Activated CD4-positive, alpha-beta T cell treated with anti-CD3 and anti-CD28 coated beads, Interleukin-2, amount 50 U/mL, for 1 hour (primary cell): ENCODE measurements at places on chromosomes 5 and 9.

- no peak for DNase-seq
These were observed 9.6 kb downstream of the DCP2 start for GRCh38 chr5:112986224-112986623.

DNA sequence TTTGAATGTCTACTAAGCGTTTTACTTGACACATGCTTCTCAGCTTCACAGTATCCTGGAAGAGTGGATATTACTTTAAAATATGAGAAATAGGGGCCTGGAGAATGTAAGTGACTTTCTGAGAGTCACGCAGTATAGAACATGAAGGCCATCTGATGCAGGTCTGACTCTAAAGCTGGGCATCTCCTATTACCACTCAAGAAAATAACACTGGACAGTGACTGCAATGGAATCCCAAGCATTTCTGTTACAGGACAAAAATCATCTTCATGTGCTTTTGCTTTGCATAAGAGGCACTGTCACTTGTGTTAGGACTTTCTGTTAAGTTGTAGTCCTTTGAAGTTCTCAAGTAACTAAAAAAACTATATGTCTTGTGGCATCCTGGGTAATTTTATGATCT lies 335.5 kb downstream of the FBXL7 start:
- no peak for DNase-seq

DNA sequence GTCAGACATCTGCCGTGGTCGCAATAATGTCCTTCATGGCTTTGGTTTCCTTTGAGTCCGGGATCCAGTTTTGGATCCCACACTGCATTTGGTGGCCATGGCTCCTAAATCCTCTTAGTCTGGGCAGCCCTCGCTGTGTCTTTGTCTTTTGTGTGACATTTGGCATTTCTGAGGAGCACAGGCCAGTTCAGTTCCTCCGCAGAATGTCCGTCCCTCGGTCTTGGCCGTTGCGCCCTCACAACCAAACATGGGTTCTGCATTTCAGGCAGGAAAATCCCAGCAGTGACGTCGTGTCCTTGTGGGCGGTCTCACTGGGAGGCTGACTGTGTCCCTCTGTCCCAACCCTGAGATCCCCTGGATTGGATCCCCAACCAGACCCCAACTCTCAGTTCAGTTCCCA lies 172.9 kb upstream of the PPP1R26 start:
- no peak for DNase-seq

DNA sequence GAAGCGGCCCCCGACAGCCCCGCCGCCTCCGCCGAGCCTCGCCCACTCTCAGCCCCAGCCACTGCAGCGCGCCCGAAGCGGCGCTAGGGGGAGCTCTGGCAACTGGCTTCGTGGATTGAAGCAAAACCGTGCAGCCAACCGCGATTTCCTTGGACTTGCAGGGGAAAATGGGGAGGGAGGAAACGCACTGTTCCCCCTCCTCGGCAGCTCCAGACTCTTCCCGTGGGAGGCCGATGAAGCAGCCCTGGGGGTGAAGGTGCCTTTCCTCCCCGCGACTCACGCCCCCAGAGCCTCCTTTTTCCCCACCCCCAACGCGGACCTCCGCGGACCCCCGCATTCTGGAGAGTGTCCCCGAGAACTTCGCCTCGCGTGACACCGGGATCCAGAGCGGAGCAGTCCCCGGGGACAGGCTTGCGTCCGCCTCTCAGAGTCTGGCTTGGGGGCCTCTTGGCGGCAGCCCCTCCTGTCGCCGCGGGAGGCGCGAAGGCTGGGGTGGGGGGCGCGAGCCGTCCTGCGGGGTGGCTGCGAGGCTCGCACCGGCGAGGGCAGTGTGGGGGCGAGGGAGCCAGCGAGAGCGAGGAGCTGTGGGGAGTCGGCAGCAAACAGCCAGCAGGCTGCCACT lies 3.8 kb downstream of the IER5L start:
- peak; percentile 82 for DNase-seq

DNA sequence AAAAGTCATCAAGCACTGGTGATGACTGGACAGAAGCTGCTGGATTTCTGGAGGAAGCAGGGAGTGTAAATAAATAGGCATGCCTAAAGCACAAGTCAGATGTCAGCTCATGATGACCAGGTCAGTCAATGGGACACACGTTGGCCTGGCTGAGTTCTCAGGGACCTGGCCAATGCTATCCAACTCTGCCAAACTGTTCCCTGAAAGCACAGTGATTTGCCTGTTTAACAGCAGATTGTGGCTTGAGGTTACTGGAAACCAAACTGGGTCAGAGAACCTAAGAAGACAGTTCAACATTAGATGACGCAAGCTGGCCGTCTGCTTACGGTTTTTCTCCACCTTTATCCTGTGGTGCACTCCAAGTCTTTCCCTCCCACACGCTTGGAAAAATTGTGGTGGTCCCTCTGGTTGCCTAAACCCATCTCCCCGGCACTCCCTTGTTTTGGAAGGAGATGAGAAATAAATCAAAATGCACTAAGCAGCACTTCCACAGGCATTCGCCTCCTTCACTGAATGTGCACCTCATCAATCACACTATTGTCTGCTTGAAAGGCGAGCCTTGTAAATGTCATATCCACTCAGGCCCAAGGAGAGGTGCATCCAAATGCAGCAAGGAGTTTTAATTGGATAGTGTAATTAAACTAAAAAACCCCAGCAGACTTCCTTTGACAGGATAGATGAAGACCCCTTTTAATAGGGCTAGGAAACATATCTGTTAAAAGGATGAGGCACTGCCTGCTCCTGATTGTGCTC lies 199.4 kb downstream of the GAPVD1 start:
- DNase-seq, result no peak

GRCh38 chr9:110257097-110257841 lies 962 bp upstream of the TXN start:
- no peak for DNase-seq

DNA sequence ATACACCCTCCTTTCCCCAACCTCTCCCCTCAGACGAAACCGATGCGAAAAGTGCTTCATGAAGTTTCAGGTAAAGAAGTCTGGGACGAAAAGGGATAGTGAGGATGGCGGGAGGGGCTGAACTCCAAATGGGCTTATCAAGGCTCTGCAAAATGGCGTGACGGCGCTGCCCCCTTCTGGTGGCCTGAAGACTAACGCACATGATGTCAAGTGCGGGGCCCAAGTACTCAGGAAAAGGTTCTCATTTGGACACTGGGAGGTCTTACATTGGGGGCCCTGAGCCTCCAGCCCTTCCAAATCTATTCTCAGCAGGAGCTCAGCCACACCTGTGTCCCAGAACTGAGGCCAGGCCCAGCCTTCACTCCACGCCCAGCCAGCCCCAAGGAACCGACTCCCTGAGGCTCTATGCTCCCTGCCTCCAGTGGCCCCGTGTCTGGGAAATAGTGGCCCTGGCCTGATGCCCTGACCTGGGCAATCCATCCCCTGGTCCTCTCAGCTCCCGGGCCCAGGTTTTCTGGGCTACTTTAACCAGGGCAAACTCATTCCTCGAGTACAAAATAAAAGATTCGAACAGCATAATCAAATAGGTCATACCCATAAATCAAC lies 119.9 kb downstream of the KCNIP1 start:
- no peak for DNase-seq

DNA sequence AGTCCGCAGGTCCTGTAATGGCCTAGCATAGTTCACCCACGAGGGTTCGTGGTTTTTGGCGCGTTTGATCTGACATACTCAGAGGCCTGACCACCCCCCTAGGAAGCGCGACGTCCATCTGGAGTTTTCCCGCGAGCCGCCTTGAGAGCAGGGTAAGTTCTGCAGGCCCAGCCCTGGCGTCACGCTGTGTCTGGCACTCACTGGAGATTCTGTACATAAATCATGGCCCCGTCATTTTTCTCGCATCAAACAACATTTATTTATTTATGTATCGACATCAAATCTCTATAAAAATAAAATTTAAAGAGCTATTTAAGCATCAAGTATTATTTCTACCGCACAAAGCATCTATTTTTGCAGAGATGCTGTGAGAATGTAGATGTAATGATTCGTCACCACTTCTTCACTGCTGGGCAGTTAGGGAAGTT lies 437 bp upstream of the TRIM41 start:
- no peak for DNase-seq

DNA sequence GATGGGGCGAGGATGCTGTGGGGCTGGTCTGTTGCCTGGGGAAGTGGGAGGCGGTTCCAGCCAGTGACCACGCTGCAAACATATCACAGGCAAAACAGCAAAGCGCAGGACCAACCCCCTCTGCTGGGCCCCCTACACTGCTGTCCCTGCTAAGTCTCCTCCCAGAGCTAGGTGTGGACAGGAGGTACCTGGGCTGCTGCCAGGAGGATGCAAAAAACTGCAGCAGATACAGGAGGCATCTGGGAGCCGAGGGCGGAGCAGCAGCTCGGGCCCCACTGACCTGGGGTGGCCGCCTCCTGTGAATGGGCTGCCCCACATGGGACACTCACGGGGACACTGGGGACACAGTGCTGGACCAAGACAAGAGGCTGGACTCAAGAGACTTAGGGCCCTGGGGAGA lies 48.0 kb upstream of the PHYKPL start:
- DNase-seq, result no peak

DNA sequence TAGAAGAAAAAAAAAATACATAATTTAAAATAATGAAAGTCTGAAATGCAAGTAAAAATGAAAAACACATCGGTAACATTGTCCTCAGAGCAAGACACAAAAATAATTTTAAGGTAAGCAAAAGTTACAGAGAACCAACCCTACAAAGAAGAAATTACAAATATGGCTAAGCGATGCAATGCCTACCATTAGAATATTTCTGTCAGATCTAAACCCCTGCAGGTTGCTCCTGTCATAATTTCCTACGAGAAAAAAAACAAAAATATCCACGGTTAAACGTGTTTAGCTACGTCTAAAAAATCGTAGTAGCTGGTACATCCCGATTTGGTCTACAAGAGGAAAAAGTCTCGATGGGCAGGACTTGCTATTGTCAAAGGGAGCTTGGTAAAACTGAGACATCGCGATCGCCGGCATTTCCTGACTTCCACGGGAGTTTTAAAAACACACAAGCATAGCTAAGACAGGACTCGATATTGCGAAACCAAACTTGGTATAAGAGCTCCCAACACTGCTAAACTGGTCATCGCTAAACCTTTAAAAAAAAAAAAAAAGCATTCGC lies 1.1 kb upstream of the ANXA2R start:
- peak; percentile 46 for DNase-seq

- DNase-seq, result no peak
These were observed 4.1 kb upstream of the ADGRV1 start for GRCh38 chr5:90554358-90555006.

- DNase-seq, result no peak
These were observed 566.8 kb upstream of the CYLC2 start for GRCh38 chr9:102428305-102428704.

GRCh38 chr9:72424131-72424530 lies 59.1 kb upstream of the ZFAND5 start:
- DNase-seq, result no peak

DNA sequence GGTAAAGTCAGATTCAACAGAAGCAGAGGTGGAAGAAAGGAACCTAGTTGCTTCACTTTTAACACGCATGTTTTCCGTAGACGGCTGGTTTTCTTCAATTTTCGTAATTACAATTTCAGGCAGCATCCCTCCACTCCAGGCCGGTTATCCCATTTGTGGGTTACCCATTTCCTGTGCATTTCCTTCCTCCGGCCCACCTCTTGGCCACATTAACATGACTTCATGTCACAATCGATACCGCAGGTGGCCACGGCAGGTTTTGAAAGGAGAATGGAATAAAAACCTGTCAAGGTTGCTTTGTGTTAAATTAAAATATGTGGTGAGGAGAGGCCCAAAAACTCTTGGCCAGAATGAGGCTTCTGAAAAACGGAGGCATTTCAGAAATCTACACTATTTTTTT lies 130.2 kb downstream of the PCSK5 start:
- no peak for DNase-seq

GRCh38 chr5:71483355-71483754 lies 27.9 kb downstream of the BDP1 start:
- DNase-seq, result no peak

DNA sequence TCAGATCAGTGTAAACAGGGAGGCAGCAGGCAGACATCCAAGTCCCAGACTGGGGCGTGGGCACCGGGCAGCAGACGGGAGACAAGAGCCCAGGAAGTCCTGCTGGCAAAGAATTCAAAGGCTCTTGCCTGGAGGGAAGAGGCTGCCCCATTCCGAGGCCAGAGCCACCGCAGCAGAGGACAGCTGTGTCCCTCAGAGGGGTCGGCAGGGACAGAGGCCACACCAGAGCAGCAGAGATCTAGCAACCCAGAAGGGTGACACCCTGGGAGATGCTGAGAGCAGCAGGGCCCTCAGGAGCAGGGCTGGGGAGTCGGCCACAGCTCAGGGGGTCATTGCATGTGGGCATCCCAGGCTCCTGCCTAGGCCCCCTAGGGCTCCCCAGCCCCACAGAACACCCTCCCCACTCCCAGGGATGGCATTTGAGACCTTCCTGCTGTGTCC lies 29.1 kb downstream of the ADAMTS2 start:
- no peak for DNase-seq

DNA sequence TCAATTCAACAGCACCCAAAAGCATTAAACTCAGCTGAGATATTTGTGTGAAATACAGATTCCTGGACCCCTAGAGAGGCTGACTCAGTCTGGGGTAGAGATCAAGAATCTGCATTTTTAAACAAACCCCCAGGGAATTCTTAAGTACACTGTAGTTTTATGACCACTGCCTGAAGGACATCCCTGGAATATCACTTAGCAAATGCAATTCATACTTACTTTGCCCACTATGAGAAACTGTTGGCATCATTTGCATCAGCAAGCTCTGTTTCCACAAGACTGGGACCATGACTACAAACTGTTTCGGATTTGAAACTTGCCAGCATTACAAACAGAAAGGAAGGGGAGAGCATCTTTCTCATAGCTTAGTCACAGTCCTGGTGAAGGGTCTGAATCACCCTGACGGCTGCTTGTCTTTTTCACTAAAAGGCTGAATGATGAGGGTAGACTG lies 63.7 kb downstream of the MLLT3 start:
- no peak for DNase-seq

- no peak for DNase-seq
These were observed 18.3 kb downstream of the TNIP1 start for GRCh38 chr5:151062405-151063141.

DNA sequence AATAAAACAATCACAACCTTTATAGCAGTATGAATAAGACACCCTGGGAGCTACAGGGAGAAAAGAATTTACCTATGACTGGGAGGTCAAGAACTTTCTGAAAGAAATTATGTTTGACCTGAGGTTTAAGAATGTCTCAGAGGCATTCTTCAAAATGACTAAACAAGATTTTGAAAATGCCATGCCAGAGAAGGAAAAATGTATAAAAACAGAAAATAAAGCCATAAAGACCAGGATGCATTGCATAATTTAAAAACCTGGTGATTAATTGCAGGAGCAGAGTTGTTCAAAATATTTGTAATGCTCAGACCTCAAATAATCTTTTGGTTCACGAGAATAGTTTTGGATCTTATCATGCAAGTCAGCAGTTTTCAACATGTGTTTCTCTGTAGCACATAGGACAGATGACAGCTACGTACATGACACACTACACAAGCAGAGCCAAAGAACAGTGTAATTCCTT lies 954.7 kb upstream of the ARRDC3 start:
- no peak for DNase-seq

- DNase-seq, result no peak
These were observed 24.2 kb downstream of the CCDC69 start for GRCh38 chr5:151199581-151200185.
